Adrenal gland (tissue), 19 donors: ENCODE measurements at places on chromosomes 1 and 21. TPM values are rescaled to one million over a fixed set of nuclear protein-coding genes. Genes with fewer than 3 reads are reported as not detected.

MYOC gene
- 0.06 TPM for total RNA-seq

SLC2A5 gene
- 1.2 TPM for total RNA-seq

GRCh38 chr1:75487399-75487798, 123.5 kb downstream of the SLC44A5 start:
- H3K27me3 ChIP-seq = no peaks in the 10 kb centered on the region
- H3K27ac ChIP-seq = no peak overlapping the region
- H3K4me1 ChIP-seq = no peaks in the 10 kb centered on the region
- H3K36me3 ChIP-seq = no peaks in the 10 kb centered on the region
- H3K4me3 ChIP-seq = no peak overlapping the region

- H3K4me1 ChIP-seq = no peaks in the 10 kb centered on the region
- no peaks in the 10 kb centered on the region for H3K27me3 ChIP-seq
- H3K27ac ChIP-seq = no peak overlapping the region
- no peaks in the 10 kb centered on the region for H3K36me3 ChIP-seq
- H3K4me3 ChIP-seq = peak overlapping the region; percentile 40
- DNase-seq = peak; percentile 37
These were observed 11.1 kb upstream of the MSTO1 start for GRCh38 chr1:155598842-155599331.
